H4 (cell line): ENCODE measurements at places on chromosomes 13 and 19. TPM values are rescaled to one million over a fixed set of nuclear protein-coding genes. Genes with fewer than 3 reads are reported as not detected.

DNA sequence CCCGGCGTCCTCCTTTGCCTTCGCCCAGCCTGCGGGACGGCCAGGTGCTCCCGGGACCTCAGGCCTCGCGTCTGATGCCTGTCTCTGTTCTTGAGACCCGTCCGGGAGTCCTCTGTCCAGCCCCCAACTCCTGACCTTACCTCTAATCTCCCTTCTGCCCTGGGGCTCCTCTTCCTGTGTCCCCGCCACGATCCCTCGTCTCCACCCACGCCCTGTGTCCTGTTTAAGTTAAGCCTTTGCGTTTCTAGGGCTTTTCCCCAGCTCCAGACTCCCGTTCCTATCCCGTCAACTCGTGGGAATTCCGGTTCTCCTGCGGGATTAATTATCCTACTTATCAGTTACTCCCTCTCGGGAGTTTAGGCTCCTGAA, 686 bp downstream of the LENG8 start:
- no peak for DNase-seq

- DNase-seq = no peak
Measured at GRCh38 chr13:66560189-66560588, 669.9 kb downstream of the PCDH9 start.

GRCh38 chr19:2352121-2352520, 7.9 kb upstream of the TMPRSS9 start:
- no peak for DNase-seq

Gene SIAH3
- not detected in 2 replicates for total RNA-seq

- DNase-seq = peak; percentile 84
Measured at GRCh38 chr13:97141564-97142005, 80.5 kb upstream of the MBNL2 start.

DNA sequence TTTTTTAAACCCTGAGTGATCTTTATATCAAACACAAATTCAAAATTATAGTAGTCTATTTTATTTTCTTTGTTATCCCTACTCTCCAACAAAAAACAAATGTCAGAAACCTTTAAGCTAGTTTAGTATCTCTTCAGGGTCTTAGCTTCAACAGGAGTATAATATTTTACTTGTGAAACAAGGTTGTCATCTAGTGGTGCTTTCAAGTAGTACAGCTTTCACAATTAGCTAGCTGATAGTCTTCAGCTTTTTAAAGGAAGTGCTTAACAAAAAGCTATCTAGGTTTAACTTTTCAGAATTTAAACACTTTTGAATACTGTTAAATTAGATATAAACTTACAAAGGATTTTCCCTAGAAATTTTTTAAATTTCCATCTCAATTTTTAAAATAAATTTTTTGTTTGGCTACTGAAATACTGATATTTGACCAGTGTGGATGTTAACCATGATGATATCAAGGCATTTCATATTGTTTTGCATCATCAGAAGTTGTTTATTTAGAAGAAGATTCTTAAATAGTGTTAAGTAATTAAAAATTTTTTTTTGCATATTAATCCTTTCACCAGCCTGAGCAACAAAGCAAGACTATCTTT, 34.2 kb downstream of the TDRD3 start:
- peak; percentile 39 for DNase-seq

Gene SIGLEC8
- not detected in 2 replicates for total RNA-seq

GRCh38 chr13:112248406-112248760, 127.8 kb upstream of the SPACA7 start:
- DNase-seq = no peak

Gene POSTN
- 1.5 and 3.2 TPM in 2 replicates for total RNA-seq

DNA sequence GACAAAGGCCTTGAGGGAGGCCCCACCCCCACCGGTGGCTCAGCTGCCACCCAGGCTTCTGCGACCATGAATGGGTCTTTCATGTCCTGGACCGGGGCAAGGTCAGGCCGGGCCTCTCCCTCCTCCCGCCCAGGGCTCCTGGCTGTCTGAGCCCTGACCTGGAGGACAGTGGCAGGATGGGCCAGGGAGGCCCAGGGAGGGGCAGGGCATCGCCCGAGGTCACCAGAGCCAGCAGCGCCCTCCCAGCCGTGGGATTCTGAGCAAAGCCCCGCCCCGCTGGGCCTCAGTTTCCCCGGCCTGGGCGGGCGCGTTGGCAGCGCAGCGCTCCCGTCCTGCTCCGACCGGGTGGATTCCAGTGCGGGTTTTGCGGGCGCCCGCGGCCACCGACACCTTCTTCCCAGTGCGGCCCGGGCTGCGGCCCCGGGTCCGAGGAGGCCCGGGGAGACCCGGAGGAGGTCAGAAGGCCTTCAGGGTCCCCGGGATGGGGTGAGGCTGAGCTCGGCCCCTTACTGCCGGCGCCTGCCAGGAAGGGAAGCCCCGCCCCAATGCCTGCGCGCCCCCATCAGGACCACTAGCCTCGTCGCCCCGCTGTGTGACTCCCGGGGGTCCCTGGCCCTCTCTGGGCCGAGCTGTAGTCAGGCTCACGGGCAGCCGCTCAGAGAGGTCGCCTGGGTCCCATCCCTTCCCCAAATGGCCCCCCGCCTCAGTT, 24.6 kb upstream of the SEMA6B start:
- no peak for DNase-seq

DNA sequence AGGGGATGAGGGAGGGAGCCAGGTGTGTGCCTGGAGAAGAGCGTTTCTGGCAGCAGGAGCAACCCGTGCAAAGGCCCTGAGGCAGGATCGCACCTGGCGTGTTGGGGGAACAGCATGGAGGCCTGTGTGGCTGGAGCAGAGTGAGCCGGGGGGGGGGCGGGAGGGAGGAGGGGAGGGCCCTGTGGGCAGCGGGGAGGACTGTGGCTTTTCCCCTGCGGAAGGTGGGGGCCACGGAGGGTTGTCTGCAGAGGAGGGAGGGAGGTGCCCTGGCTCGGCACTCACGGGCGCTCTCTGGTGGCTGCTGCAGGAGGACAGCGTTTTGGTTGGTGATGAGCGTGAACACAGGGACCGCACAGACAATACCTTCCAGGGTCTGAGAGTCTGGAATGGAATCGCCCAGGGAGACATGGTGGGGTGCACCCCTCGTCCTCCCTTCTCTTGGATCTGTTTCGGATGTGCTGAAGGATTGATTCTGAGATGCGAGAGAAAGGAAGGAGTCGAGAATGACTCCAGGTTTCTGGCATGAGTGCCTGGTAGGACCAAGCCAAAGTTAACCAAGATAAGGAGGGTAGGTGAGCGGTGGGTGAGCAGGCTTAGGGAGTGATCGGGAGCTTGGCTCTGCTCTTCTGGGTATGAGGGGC, 6.5 kb downstream of the RAB11B start:
- peak; percentile 76 for DNase-seq

GRCh38 chr19:56508290-56508778, 679 bp downstream of the ZNF471 start:
- DNase-seq = peak; percentile 8

DNA sequence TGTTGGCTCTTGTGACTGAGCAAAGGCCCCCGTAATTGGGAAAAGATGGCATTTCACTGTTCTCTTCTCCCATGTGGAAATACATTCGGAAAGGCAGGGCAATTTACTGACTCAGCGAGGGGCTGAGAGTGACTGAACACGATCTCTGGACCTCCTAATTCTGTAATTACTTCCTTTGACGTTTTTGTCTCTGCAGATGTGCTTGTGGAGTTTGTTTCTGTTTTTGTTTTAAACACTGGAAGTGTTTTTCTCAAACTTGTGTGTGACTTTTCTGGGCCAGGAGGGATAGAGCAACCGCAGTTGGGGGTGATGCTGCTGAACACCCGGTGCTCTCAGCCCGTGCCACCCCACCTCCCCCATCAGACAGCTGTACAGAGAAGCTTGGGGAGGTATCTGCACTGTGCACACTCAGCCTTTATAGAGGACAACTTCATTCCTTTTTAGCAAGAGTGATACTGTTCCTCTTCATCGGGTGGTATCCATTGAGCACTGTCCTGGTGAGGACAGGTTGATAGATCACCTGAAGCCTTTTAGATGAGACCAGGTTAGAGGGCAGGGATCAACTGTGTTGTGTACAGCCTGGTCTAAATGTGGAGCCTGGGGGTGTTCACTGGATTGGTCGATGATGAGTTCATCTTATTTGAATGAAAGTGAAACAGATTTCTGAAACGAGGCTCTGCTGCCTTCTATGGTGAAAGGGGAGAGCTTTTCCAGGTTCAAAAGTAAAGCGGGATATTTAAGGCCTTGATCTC, 117.4 kb downstream of the ESD start:
- peak; percentile 45 for DNase-seq

Gene NRTN
- total RNA-seq = 0.06 and 0.23 TPM in 2 replicates

Gene SIN3B
- 18.6 and 19.6 TPM in 2 replicates for total RNA-seq

- no peak for DNase-seq
Measured at GRCh38 chr13:47794963-47795362, 206.1 kb downstream of the SUCLA2 start.

- no peak for DNase-seq
Measured at GRCh38 chr19:10508707-10509106, 5.6 kb upstream of the KEAP1 start.

GRCh38 chr13:84032116-84032515, 149.8 kb upstream of the SLITRK1 start:
- DNase-seq = no peak

Gene MAST3
- total RNA-seq = 2.4 and 3.1 TPM in 2 replicates

Gene LILRB4
- not detected in 2 replicates for total RNA-seq

DNA sequence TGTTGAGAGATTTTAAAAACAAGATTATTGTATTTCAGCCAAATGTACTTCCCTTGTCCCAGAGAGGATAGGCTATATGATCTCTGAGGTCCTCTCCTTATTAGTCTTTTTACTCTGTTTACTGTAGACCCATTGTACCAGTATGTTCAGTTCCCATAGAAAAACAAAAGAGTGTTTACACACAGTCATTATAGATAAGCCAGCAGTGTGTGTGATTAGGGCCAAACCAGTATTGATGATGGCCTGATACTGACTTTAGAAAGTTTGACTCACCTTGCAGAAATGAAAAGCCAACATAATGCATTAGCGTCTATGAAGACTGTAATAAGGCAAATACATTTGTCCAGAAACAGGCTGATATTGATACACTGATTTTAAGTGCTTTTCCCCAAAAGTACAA, 6.2 kb downstream of the MTUS2 start:
- DNase-seq = no peak

Gene GIPC3
- not detected in 2 replicates for total RNA-seq

DNA sequence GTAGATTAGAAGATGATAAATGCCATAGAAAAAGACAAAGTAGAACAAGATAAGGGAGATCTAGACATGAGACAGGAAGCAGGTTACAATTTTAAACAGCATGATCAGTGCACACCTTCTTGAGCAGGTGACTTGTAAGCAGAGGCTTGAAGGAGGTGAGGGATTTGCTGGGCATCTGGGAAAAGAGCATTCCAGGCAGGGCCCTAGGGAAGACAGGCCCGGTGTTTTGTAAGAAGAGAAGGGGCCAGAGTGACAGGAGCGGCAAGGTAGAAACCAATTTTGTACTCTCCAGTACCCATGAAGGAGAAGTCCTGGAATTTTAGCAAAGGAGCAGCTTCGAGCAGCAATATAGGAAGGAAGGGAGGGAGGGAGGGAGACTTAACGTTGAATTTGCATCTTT, 296.5 kb downstream of the MZT1 start:
- no peak for DNase-seq

DNA sequence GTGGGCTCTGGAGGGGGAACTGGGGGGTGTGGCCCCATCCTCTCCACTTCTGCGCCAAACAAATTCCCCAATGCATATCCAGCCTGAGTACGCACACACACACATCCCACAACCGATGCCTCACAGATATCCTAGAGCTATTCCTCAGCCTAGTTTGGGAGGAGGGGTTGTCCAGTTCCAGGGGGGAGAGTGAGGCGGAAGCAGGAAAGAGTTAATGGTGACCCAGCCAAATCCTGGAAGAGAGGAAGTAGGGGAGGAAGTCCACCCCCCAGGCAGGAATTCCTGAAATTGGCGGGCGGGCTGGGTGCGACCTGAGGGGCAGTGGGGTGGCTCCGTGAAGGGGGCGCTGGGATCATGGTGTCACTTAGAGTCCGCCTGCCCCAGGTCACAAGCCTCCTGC, 897 bp downstream of the GPR4 start:
- no peak for DNase-seq

- DNase-seq = no peak
Measured at GRCh38 chr13:25215253-25215575, 43.1 kb upstream of the AMER2 start.

Gene ZNF547
- 1.8 and 3.6 TPM in 2 replicates for total RNA-seq

- no peak for DNase-seq
Measured at GRCh38 chr13:46348961-46349360, 38.1 kb downstream of the RUBCNL start.

Gene TMEM86B
- total RNA-seq = 0.81 TPM in 1 of 2 replicates, not detected in the other

DNA sequence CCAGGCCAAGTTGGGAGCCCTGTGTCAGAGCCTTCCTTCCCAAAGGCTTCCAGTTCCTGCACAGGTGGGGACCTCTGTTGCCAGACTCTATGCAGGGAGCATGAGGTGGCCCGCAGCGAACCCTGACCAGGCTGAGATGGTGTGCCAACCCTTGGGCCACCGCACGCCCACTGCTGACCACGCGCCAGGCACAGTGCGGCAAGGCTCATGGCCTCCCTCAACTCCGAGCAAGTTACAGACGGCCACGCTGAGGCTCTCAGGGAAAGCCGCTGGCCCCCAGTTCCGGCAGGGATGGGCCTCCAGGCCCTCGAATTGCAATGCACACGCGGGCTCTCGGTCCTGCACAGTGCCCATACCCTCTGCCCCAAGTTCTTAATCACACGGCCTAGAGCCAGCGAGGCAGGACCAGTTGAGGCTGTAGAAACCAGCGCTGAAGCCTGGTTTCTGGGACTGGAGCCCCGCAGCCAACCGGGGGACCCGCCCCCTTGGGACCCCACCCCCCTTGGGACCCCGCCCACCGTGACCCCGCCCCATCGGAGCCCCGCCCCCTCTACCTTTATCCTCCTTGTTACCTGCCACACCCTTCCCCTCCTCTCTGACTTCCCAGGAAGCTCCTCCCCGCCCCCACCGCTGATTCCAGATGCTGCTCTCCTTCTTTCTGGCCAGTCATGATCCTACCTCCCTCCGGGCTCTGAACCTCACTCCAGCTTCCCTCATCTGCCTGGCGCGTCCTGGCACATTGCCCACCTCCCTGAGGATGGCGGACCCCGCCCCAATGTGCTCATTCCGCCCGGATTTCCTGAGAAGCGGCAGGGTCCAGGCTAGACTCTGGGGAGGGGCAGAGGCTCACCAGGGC, 6.0 kb downstream of the PEX11G start:
- DNase-seq = no peak

DNA sequence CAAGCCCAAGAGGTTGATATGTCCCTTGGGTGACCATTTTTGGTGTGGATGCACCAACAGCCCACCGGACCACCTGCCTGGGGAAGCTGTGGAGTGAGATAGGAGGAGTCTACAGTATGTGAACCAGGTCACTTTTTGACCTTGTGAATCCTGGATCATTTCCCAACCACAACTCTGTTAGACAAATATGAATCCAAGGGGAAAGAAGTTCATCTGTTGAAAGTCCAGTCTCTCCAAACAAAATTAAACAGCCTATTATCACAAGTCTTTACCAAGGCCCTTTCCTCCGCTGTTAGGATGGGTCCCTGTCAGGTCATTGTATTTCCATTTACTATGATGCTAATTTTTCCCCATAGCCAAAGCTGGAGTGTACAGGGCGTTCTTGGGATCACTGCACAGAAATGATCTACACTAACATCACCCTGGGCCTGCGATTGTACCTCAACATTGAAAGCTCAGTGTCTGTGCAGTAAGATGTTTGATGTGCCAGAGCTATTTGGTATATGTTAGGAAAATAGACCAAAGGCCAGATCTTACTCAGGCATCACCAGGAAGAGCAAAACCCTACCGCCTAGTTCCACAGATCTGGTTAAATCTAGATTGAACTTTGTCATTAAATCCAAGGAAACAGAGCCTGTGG, 117.1 kb downstream of the STARD13 start:
- no peak for DNase-seq

GRCh38 chr13:111280681-111281585, 39.5 kb upstream of the TEX29 start:
- no peak for DNase-seq

Gene GTF3A
- total RNA-seq = 126 and 169 TPM in 2 replicates

Gene ZNF28
- 11.3 and 18.4 TPM in 2 replicates for total RNA-seq

- no peak for DNase-seq
Measured at GRCh38 chr19:40217027-40217810, 965 bp downstream of the TTC9B start.
